ENCODE measurements at places on chromosomes 6 and 20.

- DNase-seq, result no peak
Measured at GRCh38 chr6:73024598-73024997, 200.7 kb downstream of the KHDC1L start.

GRCh38 chr6:113288409-113288808 lies 568.7 kb upstream of the MARCKS start:
- DNase-seq, result no peak

DNA sequence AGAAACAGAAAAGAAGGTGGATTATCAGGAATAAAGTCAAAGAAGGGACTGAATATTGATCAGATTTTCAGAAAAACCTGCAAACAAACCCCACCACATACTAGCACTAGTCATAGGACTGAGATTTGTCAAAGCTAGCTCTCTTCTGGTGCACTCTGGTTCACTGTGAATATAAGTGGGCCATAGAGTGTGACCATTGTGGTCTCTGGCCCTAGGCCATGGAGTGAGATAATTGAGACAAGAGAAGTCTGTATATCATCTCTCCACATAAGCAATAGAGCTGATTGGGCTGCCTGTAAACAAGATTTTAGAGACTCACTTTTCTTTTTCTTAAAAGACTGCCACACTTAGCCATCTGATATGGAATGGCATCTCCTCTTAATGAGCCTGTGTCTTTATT lies 247.2 kb downstream of the LAMA2 start:
- no peak for DNase-seq

DNA sequence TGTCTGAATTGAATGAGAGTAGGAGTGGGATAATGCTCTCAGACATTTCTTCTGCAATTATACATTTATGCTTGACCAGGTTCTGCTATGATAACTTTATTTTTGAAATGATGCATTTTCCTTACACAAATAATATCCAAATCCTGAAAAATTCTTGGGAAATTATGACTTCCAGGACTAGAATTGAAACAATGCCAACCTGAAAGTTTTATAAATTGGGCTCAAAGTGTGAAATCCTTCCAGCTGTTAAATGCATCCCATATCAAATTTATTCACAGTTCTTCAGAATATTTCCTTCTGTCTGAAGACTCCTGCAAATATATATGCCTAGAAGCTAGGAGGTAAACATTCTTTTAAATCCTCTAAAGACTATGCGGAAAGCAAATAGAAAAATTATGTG lies 155.7 kb upstream of the EYA4 start:
- DNase-seq, result no peak

DNA sequence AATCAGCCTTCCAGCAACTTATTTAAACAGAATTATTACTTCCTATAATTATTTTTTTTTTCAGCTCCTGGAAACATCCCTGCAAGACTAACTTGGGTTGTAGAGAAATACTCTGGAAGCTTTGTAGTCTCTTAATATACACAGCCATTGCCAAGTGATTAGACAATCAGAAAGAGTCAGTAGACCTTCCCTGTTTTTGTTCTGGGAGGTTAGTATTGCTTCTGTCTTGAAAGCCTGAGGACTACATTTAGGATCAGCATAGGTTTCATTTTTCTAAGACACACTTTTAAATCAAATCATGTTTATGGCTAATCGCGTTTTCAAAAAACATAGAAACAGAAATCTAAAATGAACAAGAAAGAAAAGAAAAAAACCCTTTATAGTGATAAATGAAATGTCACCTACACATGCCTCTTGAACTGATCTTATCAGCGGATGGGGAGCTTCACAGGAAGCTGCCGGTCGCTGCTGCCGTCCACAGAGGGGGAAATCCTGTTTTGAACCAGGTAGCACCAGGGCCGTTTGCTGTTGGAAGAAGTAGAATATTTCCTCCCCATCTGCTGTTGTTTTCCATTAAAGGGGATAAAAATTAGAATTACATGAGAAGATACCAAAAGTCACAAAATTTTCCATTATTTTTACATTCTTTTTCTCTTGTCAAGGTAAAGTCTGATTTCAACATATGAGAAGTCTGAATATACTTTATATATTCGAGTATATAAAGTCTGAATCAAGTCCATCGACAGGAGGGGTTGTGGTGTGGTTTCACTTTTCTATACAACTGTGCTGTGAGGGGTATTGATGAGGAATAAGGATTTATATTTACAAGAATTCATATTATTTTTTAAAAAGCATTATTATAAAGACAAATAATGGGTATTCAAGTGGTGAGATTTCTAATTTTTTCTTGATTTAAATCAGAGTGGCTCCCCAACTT lies 94.6 kb downstream of the ARMC2 start:
- no peak for DNase-seq
